Renal cortex interstitium (tissue), 15 donors: ENCODE measurements at places on chromosomes 12 and 14. TPM values are rescaled to one million over a fixed set of nuclear protein-coding genes. Genes with fewer than 3 reads are reported as not detected.

DNA sequence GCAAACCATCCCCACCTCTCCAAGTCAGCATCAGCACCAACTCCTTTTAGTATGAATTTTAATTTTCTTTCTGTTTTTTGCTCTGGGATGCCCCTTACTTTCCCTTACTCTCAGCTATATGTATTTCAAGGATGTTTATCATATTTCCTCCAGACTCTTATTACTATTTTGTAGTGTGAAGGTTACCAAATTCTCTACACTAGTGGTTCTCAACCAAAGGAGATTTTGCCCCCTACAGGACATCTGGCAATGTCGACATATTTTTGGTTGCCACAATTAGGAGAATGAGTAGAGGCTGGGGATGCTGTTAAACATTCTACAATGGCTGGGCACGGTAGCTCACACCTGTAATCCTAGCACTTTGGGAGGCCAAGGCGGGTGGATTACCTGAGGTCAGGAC lies 29.1 kb upstream of the SOS2 start:
- DNase-seq: peak; percentile 13

PLCZ1 gene
- 0.89 TPM for polyA plus RNA-seq

GRCh38 chr12:23662966-23663365 lies 286.5 kb downstream of the SOX5 start:
- no peak for DNase-seq

- DNase-seq: no peak
These were observed 22.2 kb upstream of the TCL1B start for GRCh38 chr14:95664066-95664465.

- no peak for DNase-seq
These were observed 10.2 kb upstream of the PRMT8 start for GRCh38 chr12:3480764-3481163.

DNA sequence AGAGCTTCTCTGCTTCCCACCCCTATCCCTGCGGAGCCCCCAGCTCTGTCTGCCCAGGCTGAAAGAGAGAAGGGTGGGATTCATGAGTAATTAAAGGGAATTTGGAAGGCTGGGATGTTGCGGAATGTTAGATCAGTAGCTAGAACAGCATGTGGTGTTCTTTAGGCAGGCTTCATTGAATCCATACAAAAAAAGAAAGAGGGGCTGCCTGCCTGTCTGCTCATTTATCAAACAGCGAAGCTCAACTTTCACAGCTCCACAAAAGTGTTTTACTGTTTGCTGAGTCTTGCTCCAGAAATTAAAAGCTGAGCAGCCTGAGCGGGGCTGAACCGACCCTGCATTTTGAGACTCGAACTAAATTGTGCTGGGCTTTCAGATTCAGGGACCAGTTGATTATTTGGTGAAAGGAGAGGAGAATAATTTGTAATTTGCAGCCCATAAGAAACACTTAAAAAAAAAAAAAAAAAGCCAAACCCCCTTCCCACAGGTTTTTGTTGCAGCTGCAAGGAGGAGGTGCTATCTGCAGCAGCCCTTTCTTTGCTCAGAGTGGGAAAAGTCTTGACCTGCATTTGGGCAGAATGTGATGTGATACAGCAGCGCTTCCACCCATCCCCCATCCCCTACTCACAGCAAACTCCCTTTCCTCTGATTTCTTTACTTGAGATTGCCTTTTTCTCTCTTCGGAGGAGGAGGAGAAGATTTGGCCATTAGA lies 89.7 kb downstream of the RFX4 start:
- DNase-seq: peak; percentile 19

XRCC3 gene
- polyA plus RNA-seq: 15.5 TPM

CKB gene
- polyA plus RNA-seq: 139 TPM

DNA sequence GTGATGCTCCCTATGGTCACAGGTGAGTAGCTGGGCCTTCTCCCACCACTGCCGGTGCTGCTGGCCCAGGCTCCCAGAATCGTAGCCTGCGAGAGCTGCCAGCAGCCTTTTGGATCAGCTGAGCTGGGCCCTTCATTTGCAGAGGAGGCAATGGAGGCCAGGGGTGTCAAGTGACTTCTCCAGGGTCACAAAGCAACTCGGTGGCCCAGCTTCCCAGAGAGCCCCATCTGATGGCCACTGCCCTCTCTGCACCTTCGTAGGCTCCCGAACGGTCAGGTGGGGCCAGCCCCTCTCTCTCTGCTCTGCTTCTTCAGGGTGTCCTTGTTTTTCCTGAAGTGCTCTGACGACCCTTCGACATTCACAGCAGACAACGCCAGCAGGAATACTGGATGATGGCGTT lies 4.6 kb downstream of the KRT80 start:
- no peak for DNase-seq

TC2N gene
- polyA plus RNA-seq: 34.9 TPM

PTPRQ gene
- polyA plus RNA-seq: 28.0 TPM

GRCh38 chr14:26138764-26139445 lies 458.9 kb downstream of the NOVA1 start:
- DNase-seq: no peak

PLEKHD1 gene
- polyA plus RNA-seq: 4.4 TPM

RPAP3 gene
- polyA plus RNA-seq: 40.8 TPM

- peak; percentile 44 for DNase-seq
These were observed 48.7 kb upstream of the CDKN3 start for GRCh38 chr14:54348001-54348611.

DNA sequence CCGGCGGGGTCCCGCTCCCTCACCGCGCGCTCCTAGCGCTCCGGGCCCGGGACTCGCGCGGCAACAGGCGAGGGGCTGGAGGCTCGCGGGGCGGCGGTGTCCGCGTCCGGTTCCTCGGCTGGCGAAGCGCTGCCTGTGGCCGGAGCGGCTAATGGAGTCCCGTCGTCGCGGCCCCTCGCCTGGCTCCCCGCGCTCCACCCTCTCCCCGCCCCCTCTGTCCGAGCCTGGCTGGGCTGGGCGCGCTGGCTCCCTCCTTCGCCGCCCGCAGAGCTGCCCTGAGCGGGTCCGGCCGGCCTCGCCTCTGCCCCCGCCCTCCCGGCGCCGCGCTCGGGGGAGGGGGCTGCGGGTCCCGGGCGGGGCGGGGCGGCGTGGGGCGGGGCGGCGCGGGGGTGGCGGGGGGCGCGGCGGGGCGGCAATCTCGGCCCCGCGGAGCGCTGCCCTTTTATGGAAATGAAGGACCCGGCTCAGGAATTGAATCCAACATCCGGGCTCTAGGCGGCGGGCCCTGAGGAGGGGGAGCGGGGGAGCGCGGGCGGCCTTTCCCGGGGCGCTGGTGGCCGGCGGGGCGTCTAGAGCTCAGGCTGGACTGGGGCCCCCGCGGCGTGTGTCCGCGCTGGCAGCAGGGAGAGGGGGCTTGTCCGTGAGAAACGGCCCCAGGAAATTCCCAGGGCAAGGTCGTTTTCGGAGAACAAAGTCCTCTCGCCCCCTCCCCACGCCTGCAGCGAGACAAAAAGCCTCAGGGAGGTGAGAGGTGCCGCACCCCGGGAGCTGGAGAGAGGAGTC lies at the start of gene FERMT2:
TSS of gene FERMT2 (minus strand) at position 153 of the 783 bp plus-strand sequence. CDS start 482 bp downstream, outside the sequence.
- DNase-seq: peak; percentile 86

DNA sequence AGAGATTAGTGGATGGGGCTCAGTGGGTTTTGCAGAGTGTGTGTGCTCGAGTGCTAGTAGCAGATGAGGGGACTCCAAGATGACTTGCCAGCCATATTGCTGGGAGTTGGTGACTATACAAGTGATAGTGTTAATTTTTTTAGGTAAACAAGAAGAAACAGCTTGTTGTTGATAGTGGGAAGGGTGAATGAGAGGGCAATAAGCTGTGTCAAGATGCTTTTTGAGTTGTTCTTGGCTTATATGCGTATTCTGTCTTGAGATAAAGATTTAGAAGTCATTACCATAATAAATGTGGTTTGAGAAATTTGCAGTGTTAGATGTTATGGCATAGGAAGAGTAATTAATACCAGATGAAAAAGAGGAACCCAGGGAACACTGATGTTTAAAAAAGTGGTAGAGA lies 75.3 kb downstream of the RCOR1 start:
- no peak for DNase-seq

DNA sequence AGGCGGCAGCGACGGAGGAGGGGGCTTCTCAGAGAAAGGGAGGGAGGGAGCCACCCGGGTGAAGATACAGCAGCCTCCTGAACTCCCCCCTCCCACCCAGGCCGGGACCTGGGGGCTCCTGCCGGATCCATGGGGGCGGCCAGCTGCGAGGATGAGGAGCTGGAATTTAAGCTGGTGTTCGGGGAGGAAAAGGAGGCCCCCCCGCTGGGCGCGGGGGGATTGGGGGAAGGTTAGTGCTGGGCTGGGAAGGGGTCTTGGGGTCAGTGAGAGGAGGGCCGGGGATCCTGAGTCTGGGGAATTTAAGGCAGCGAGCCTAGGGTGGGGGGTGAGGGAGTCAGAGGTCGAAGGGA lies 203 bp downstream of the NFATC4 start:
- no peak for DNase-seq
